GM13977 (cell line): ENCODE measurements at places on chromosomes 6 and 20.
A peak's percentile ranks its signal among the peaks of the same experiment; 100 is the strongest.

DNA sequence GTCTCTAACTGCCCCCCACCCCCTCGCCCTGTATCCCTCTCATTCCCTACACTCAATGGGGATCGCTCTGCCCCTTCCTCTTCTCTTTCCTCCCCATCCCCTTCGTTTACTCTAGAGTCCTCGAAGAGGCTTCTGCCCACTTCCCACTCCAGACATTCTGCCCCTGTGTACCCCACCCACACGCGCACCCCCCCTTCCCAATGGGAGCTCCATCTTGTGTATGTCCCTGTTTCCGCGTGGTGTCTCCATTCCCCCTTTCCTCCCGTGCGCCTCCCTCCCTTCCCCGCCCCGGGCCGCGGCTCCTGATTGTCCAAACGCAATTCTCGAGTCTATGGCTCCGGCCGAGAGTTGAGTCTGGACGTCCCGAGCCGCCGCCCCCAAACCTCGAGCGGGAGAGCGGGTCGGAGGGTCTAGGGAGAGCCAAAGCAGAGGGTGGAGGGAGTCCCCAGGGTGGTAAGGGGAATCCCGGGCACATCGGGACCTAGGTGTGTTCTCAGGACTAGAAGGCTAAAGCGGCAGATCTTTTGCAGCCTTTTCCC lies 679 bp upstream of the RING1 start:
- no peak for DNase-seq

GRCh38 chr20:37299718-37300528 lies 10.5 kb downstream of the MANBAL start:
- no peak for DNase-seq

- DNase-seq: no peak
These were observed 153.2 kb downstream of the MAFB start for GRCh38 chr20:40535816-40536215.

GRCh38 chr6:73388800-73389512 lies 5.7 kb upstream of the DDX43 start:
- DNase-seq: peak; percentile 67

GRCh38 chr6:39347906-39348585 lies 25.5 kb upstream of the KCNK16 start:
- peak; percentile 87 for DNase-seq

GRCh38 chr6:12911427-12911826 lies 194.9 kb downstream of the PHACTR1 start:
- peak; percentile 26 for DNase-seq

DNA sequence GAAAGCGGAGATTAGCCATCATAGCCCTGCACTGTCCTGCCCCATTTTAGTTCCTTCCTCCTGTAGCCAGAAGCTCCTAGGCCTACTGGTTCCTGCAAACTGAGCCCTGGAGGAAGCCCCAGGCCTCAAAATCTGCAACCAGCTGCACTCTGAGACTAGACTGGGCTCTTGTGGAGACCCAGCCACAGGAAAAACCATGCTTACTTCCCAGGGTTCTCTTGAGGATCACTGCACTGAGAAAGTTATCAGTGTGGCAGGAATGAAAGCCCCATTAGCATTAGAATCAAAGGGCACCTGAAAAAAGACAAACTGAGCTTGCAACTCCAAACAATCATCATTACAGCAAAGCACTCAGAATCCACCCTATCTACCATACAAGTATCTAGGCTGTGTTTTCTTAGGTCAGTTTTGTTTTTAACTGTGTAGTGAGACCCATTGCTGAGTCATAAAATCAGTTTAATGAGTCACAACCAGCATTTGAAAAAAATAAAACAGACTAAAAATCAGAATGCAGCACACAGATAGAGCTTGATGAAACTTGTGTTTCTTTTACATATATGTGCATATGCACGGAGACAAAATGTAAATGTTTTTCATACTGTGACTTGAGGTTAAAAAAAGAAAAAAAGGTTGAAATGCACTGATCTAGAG lies 91.0 kb downstream of the UNC5CL start:
- DNase-seq: no peak

DNA sequence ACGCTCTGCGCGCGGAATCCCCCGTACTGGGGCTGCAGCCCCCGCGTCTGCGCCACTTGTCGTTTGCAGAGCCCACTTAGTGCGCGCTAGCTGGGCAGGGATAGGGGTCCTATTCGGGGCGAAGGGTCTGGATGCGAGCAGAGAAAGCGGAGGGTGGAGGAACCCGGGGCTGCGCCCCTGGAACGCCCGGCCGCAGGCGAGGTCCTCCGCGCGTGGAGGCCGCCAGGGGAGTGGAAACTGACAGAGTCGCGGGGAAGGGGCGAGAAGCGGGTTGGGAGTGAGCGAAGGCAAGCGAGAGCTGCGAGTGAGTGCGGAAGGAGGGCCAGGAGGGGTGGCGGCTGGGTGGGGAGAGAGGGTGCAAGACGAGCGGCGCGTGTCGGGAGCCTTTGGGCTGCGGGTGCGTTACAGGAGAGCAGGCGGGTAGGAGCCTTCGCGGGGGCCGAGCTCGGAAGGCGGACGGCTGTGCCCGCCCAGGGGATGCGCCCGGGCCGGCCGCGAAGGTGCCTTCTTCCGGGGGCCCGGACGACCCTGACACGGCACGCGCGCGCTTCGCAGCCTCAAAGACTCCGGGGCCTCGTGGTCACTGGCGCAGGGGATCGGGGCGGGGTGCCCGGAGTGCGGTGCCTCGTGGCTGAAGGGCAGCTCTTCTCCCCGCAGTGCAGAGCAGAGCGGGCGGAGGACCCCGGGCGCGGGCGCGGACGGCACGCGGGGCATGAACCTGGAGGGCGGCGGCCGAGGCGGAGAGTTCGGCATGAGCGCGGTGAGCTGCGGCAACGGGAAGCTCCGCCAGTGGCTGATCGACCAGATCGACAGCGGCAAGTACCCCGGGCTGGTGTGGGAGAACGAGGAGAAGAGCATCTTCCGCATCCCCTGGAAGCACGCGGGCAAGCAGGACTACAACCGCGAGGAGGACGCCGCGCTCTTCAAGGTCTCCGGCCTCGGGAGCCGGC lies 1.2 kb downstream of the IRF4 start:
- DNase-seq: no peak

DNA sequence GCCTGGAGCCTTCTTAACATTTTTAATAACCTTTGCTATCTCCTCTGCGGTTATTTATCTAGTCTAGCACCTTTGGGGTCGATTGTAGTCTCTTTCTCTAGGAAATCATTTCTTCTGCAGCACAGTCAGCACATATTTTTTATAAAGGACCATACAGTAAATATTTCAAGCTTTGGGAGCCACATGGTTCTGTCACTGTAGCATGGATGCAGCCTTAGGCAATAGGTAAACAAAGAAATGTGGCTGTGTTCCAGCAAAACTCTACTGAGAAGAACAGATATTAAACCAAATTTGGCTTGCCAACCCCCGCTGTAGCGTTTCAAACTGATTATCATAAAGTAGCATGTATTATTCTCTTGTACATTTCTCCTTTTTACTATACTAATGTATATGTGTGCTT lies 95.7 kb downstream of the SLC23A2 start:
- DNase-seq: no peak

GRCh38 chr6:80446454-80447045 lies 340.1 kb downstream of the BCKDHB start:
- no peak for DNase-seq

DNA sequence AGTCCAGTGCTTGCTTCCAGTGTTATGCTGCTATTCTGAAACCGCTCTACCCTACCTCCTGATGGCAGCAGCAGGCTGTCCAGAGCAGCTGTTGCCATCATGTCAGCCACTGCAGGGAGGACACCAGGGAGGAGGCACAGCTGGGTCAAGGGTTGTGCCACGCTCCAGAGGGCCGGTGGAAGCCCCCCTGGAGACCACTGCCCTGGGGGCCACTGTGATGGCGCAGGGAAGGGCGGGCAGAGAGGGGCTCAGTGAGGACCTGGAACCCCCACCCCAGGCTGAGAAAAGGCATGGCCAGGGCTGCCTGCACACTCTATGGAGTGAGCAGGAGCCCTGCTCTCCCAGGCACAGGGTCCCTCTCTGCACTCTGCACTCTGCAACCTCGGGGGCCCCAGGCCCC lies 271.3 kb upstream of the BTBD3 start:
- no peak for DNase-seq

GRCh38 chr6:79158856-79159516 lies 75.5 kb downstream of the HMGN3 start:
- DNase-seq: no peak

- no peak for DNase-seq
These were observed 308.9 kb upstream of the MMS22L start for GRCh38 chr6:97591955-97592354.

DNA sequence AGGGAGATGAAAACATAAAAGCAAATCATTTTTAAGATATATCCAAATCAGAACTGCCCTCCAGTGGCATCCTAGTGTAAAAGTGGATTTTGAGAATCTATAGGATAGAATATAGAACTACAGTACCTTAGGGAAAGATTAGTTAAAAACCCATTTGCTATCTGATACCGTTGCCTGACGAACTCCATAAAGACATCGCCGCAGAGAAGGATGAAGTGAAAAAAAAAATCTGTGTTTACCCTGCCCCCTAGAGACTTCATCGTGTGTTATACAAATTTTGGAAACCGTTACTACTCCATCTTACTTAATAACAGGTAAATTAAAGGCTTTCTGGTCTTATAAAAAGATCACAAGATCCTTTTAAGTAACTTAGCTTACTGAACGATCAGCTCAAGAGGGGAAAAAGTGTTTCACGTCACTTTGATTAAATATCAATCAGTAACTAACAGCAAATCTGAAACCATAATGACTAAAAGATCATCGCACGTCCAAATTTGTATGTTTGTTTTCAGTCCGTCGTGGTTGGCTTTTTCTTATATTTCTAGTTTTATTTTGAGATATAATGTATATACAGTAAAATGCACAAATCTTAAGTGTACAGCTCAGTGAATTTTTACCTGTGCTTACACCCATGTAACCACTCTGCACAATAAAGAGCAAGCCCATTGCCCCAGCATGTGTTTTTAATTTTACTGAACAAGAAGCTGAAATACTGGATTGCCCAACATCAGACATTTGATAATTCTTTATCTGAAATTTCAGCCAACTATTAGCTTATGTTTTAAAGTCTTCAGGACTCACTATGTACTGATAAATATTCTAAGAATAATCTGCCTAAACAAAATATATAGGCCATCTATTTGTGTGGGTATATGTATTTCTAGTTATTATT lies 881 bp upstream of the MCM3 start:
- DNase-seq: no peak

- DNase-seq: peak; percentile 42
These were observed 6.8 kb downstream of the SCAND1 start for GRCh38 chr20:35947489-35947888.

DNA sequence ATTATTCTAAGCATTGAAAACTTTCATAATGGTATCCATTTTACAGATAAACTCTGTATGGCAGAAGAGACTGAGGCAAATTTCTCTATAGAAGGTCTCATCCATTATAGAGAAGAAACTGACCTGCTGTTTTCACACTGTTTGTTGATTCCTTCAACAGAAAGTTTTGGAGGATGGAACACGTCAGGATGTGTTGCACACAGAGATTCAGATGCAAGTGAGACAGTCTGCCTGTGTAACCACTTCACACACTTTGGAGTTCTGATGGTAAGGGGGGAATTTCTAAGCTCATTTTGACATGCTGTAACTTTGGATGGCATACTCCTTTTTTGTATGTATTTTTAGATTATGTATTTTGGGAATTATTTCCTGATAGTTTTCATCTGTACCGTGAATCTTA lies 109.3 kb downstream of the ADGRG6 start:
- no peak for DNase-seq

DNA sequence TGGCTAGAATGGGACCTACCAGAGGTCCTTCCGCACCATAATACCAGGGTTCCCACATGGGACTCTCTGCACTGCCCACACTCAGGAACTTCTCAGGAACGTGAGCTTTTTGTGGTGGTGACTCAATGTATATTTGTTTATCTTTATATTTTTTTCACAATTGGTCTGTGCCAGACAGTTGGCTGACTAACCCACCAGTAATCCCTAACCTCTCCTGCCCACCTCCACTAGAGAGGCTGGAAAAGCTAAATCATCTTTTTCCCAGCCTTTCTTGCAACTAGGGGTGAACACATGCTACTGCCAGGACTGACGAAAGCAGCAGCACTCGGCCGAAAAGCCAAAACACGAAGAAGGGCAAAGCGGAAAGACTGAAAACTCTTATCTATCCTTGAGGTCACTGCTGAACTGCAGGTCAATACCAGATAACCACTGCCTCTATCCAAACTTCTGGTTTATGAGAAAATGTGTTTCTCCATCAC lies 112.9 kb downstream of the TRERF1 start:
- no peak for DNase-seq

- DNase-seq: no peak
These were observed 107.6 kb downstream of the TMEM242 start for GRCh38 chr6:157215717-157216116.

- no peak for DNase-seq
These were observed 1.4 kb downstream of the MLN start for GRCh38 chr6:33802186-33802958.

DNA sequence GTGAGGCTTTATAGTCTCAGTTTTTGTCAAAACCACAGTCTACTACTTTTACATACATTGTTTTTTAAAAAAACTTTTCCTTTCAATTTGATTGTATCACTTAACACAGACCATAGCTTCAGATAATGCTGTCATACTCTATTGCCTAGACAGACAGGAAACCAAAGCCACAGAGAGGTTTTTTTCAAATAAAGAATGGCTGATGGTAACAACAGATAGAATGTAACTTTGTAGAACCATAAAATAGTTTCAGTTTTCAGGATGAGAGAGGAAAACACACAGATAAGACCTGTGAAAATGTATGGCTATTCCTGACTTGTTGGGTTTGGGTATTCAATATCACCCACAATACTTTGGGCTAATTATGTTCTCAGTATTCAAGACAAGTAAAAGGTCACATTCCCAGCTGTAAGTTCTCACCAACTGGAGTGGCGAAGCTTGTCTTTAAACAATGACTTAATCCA lies 94.0 kb downstream of the ADGRG6 start:
- DNase-seq: peak; percentile 38

DNA sequence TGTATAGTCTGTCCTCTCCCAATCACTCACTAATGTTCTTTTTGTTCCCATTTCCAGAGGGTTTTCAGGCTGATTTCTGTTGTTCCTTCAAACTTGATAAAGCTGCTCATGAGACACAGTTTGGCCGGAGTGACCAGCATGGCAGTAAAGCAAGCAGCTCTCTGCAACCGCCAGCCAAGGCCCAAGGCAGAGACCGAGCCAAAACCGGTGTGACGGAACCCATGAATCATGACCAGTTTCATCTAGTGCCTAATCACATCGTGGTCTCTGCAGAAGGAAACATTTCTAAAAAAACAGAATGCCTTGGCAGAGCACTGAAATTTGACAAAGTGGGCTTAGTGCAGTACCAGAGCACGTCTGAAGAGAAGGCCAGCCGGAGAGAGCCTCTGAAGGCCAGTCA lies 14.8 kb upstream of the RPL7L1 start:
- no peak for DNase-seq

GRCh38 chr6:108604156-108604555 lies 43.4 kb downstream of the FOXO3 start:
- DNase-seq: no peak
